ENCODE measurements at places on chromosomes 13 and 19. TPM values are rescaled to one million over a fixed set of nuclear protein-coding genes. Genes with fewer than 3 reads are reported as not detected.
A peak's percentile ranks its signal among the peaks of the same experiment; 100 is the strongest.

- peak; percentile 39 for DNase-seq
These were observed 112.5 kb upstream of the SLC7A1 start for GRCh38 chr13:29707876-29708543.

GRCh38 chr19:10290357-10290875, 664 bp downstream of the ICAM5 start:
- DNase-seq, result no peak

The EFNA2 gene
- total RNA-seq, result not detected

The AMER2 gene
- total RNA-seq, result not detected

- no peak for DNase-seq
These were observed 45.0 kb downstream of the CBY2 start for GRCh38 chr13:45747071-45747470.

DNA sequence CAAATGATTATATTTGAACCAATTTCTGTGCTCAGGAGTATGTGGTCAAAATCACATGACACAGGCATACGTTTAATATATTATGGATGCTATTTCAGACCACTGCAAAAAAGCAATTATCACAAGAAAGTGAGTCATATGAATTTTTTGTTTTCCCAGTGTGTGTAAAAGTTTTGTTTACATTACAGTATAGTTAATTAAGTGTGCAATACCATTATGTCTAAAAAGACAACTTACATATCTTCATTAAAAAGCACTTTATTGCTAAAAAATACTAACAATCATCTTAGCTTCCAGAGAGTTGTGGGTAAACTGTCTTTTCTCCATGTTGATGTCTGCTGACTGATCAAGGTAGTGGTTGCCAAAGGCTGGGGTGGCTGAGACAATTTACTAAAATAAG, 347.2 kb upstream of the PCDH9 start:
- no peak for DNase-seq

The DIRAS1 gene
- total RNA-seq, result 0.16 TPM

The KLK7 gene
- not detected for total RNA-seq

Measured in activated naive CD8-positive, alpha-beta T cell treated with anti-CD3 and anti-CD28 coated beads for 36 hours (primary cell).